ENCODE measurements at places on chromosomes 16 and 17.

GRCh38 chr16:87677830-87678229 is 75.5 kb downstream of the JPH3 start:
- no peak for DNase-seq

GRCh38 chr16:79734721-79735120 is 134.2 kb upstream of the MAF start:
- DNase-seq = no peak

GRCh38 chr17:509316-509715 is 156.7 kb upstream of the RPH3AL start:
- DNase-seq = no peak

GRCh38 chr17:45273551-45273957 is 11.7 kb upstream of the SPATA32 start:
- no peak for DNase-seq

DNA sequence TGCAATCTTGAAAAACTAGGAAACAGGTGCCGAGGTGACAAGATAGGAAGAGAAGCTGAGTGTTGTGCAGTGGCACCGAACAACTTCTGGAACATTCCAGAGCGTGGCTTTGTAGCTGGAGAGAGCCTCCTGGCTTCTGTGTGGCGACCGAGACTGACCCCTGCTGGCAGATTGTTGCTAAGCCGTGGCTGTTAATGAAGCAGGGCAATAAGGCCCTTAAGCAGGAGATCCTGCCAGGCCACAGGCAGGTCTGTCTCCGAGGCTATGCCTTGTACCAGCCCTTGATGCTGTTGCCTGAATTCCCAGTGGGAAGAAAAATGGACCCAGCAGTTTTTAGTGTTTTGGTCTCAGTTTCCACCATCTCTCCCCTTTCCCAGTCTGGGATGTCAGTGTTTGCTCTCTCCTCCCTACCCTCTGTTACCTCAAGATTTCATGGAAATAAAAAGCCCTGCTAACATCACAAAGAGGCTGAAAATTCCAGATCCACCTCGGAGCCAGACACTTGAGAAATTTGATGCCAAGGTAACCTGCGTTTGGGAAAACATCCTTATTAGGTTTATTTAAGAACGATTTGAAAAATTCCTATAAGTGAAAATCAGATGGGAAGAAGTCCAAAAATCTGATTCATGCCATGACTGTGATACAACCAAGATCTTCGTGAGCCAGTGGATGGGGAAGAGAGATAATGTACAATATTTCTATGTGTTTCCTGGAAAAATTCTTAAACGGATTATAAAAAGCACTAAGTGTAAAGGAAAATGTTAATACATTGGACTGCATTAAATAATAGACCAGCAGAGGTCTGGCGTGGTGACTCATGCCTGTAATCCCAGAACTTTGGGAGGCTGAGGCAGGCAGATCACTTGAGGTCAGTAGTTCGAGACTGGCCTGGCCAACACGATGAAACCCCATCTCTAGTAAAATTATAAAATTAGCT is 265.1 kb downstream of the PRKCA start:
- peak; percentile 82 for DNase-seq

GRCh38 chr16:62363501-62363900 is 327.3 kb upstream of the CDH8 start:
- DNase-seq = no peak

- no peak for DNase-seq
Observed at GRCh38 chr16:6189216-6189615, 1091.6 kb upstream of the EEF2KMT start.

- DNase-seq = no peak
Observed at GRCh38 chr16:67460168-67460567, 20.8 kb downstream of the ATP6V0D1 start.

- DNase-seq = no peak
Observed at GRCh38 chr17:31481783-31482081, 90.3 kb downstream of the RAB11FIP4 start.

DNA sequence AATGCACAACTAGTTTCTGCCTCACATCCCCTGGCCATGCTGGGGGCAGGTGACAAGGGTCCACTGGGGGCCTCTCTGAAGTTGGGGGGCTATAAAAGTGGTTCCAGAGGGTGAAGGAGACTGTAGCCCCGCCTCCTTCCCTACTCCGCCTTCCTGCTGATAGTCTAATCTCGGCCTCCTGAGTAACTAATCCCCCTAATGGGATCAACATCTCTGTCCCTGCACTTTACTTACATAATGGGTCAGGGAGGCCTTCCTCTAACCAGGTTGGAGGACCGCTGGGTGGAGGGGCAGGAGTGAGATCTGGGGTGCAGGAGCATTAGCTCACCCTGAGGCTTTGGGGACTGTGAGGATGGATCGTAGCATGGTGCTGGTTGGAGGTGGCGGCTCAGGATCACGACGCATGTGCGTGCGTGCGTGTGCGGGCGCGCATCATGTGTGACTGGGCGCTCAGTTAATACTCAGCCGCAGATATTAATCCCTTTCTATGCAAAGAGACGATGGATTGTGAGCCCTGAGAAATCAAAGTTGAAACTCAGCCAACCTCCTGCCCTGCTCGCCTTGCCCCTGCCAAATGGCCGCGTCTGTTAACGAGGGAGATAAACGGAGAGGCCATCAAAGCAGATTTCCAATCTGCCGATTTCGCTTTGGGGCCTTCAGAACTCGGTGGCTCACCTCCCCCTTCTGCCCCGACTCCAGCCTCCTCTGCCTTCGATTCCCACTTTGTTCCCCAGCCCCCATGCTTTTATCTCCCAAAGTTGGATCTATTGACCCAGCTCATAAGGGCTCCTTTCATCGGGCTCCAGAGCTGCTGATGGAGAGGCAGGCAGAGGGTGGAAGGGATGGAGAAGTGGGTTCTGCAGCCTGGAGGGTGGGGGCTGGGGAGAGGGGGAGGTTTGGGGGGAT is 107.3 kb downstream of the SDK2 start:
- DNase-seq = no peak

- DNase-seq = no peak
Observed at GRCh38 chr17:81537856-81538555, 9.8 kb downstream of the FSCN2 start.

DNA sequence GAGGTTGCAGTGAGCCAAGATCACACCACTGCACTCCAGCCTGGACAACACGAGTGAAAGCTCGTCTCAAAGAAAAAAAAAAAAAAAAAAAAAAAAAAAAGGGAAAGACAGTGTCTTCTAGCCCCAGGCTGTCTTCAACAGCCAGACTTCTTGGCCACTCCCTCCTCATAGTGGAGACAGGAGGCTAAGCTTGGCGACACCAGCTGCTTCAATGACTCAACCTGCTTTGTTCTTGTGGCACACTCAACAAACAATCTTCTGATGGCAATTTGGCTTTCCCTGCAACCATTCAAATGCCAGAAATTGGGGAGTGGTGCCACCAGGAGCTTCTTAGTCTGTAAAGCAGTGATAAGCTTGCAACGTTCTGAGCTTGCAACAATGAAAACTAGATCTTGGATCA is 290.4 kb upstream of the DYNLRB2 start:
- no peak for DNase-seq

- no peak for DNase-seq
Observed at GRCh38 chr16:11968577-11968976, 3.6 kb downstream of the TNFRSF17 start.

- DNase-seq = no peak
Observed at GRCh38 chr17:48563385-48563838, 14.7 kb downstream of the HOXB4 start.

DNA sequence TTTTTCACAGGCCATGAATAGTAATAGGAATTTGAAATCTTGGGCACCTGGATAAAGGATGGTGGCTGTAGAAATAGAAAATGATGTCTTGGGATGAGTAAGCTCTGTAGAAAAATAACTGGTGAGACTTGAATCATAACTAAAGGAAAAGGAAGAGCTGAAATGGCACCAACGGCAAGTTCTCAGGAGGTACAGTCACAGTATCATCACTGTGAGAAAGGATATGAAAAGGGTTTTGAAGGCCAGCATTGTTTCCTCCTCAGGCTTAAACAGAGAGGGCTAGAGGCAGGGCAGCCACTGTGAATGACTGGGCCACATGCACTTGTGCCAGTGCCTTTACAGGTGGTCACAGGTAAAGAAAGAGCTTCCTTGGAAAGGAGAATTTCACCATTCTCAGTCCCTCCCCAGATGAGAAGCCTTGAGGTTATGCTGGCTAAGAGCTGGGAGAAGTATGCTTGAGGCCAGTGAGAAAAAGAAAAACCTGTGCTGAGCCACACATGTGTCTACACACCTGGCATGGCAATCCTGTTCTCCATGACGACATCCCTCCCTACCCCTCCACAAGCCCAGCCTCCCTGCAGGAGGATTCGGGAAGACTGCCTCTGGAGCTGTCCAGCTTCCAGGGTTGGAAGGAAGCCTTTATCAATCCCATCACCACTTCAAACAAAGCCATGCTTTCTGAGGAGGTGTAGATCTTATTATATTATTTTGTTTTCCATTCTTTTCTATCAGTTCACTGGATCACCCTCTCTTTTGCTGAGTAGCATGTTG is 3.8 kb upstream of the ANKFN1 start:
- DNase-seq = no peak

DNA sequence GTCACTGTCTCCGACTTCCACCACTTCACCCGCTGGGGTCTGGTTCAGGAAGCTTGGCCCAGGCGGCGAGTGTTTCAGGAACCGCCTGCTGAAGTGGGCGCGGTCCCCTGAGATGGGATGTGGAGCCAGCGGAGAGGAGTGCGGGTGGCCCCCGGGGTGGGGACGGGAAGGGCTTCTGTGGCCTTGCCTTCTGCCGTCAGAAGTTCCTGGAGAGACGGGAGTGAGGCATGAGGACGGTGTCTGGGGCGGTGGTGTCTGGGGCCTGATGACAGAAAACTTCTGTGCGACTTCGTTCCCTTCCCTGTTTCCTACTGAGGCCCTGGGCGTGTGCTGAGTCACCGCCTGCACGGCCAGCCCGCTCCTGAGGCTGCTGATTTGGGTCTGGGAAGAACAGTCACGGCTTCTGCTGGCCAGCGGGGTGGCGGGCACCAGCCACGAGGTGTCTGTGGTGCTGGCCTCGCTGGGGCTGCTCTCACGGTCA is 12.3 kb upstream of the NLRC3 start:
- DNase-seq = no peak

- no peak for DNase-seq
Observed at GRCh38 chr17:79437081-79437480, 173.8 kb downstream of the RBFOX3 start.

GRCh38 chr17:47829870-47830269 is 1.5 kb downstream of the MRPL10 start:
- no peak for DNase-seq

DNA sequence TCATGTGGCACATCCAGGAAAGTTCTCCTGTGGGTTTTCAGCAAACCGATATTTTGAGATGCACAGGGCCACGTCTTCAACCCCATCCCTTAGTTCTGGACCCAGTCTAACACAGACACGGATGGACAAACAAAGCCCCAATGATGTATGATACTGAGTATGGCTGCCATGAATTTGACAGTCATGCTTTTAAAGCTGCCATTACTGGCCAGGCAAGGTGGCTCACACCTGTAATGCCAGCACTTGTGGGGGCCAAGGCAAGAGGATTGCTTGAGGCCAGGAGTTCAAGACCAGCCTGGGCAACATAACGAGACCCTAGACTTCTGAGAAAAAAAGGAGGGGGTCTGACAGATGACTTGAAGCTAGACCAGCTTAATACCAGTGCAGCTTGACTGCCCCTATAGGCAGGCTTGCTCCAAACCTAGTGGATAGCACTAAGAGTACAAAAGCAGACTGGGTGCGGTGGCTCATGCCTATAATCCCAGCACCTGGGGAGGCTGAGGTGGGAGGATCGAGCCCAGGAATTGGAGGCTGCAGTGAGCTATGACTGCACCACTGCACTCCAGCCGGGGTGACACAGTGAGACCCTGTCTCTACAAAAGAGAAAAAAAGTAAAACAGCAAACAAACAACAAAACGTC is 10.8 kb upstream of the ZNF629 start:
- no peak for DNase-seq

DNA sequence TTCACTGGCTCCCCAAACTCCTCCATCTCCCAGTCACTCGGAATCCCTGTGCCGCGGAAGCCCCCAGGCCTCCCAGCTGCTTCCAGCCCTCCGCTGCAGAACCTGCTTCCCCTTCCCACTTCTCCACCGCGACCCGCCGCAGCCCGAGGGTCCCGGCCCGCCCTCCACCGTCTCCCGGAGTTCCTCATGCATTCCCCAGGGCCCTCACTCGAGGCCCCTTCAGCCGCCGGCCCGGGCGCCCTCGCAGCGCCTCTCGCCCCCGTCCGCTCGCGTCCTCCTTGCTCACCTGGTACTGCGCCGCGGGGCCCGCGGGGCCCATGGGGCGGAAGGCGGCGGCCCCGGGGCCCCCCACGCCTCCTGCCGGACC is 329 bp downstream of the SMARCD2 start:
- no peak for DNase-seq

DNA sequence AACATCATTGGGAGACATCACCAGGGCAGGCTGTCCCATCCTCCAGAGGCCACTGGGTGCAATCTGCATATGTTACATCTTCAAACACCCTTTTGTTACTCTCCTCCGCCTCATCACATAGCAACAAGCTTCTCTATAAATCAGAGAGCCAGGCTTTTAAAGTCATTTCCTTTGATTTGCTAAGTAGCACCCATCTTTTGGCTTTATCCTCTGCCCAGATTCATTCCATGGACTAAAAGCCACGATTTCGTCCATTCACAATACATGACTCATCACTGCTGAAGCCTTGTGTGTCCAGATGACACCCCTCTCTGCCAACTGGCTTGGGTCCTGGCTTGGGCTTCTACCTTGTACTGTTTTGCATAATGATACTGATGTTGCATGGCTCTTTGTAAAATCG is 2.0 kb upstream of the KRT38 start:
- no peak for DNase-seq

- no peak for DNase-seq
Observed at GRCh38 chr16:85916141-85916890, 17.4 kb downstream of the IRF8 start.

- no peak for DNase-seq
Observed at GRCh38 chr16:81778231-81778630, 860 bp upstream of the PLCG2 start.

DNA sequence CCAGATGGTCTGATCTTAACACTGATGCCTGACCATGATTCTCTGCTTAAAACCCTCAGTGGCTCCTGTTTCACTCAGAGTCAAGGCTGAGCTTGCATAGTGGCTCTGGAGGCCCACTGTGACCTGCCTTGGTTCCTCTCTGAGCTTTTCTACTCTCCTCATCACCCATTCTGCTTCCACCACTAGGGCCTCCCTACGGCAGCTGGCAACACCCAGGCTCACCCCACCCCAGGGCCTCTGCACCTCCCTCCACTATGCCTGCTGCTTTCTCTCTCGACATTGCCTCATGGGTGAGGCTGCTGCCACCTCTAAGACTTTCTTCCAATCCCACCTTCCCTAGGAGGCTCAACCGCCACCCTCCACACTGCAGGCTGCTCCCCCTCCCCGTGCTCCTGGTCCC is 127.6 kb downstream of the IRX3 start:
- DNase-seq = no peak

DNA sequence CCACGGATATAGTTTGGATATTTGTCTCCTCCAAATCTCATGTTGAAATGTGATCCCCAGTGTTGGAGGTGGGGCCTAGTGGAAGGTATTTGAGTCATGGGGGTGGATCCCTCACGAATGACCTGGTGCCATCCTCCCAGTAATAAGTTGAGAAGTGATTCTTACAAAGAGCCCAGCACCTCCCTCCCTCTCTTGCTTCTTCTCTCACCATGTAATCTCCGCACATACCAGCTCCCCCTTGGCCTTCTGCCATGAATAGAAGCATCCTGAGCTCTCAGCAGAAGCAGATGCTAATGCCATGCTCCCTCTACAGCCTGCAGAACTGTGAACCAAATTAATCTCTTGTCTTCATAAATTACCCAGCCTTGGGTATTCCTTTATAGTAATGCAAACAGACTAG is 41.9 kb upstream of the RBBP6 start:
- DNase-seq = no peak

All from fibroblast of the conjunctiva (primary cell).